CD4-positive, alpha-beta T cell treated with Interleukin-4 for 4 hours (primary cell): ENCODE measurements at places on chromosomes 6 and 20.

- DNase-seq: no peak
These were observed 13.5 kb downstream of the DYNLT1 start for GRCh38 chr6:158630938-158631616.

DNA sequence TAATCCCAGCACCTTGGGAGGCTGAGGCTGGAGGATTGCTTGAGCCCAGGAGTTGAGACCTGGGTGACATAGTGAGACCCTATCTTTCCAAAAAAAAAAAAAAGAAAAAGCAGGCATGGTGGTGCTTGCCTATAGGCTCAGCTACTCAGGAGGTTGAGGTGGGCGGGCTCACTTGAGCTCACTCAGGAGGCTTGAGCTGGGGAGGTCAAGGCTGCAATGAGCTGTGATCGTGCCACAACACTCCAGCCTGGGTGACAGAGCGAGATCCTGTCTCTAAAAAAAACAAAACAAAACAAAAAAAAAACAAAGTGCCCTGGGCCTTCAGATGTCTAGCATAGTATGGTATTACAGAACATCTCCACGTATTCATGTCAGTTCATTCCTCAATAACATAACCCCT lies 42.9 kb downstream of the ZFAND3 start:
- DNase-seq: no peak

- DNase-seq: no peak
These were observed 429.0 kb upstream of the NRSN1 start for GRCh38 chr6:23696992-23697391.

GRCh38 chr20:58382096-58382495 lies 6.9 kb upstream of the VAPB start:
- DNase-seq: no peak

- no peak for DNase-seq
These were observed 546.0 kb downstream of the FRK start for GRCh38 chr6:115514656-115515055.

GRCh38 chr6:158808941-158809678 lies 10.1 kb downstream of the EZR start:
- peak; percentile 69 for DNase-seq

DNA sequence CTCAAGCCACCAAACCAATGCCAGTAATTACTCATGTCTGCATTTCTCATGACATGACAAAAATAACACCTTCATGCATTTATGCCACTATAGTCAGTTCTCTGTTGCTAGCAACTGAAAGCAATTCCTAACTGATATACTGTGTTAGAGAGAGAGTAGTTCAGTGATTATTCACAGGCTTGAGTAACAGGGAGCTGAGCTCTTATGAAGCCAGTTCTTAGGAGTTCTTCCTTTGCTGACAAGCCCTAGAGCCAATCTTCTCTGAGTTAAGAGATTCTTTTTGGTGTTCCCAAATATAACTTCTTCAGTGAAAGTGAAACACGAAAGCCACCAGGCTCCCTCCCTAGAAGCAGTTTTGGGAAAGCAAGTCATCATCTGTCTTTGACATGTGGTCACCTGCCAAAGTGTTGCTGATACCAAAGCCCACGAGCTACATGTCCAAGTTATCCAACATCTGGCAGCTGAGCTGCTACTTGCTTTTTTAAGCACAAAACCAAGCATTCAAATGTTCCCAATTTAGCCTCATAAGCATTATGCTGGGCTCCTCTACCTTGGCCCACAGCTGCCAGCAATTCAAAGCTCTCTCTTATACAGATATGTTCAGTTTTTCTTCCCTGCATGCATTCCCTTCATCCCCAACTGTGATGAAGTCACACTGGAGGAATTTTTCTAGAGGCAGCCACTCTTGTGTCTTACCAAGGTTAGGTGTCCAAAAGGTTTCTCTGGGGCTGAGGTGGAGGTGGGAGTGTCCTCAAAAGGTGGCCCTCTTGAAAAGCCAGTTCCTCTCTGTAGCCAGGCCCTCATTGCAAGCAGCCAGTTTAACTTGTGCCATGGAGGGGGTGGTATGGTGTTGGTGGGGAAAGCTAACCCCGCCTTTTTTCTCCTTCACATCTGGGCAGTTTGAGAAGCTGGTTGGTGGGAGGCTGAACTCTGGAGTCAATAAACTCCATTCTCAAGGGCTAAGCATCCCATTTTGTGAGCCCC lies 92.7 kb upstream of the ARMC2 start:
- no peak for DNase-seq

DNA sequence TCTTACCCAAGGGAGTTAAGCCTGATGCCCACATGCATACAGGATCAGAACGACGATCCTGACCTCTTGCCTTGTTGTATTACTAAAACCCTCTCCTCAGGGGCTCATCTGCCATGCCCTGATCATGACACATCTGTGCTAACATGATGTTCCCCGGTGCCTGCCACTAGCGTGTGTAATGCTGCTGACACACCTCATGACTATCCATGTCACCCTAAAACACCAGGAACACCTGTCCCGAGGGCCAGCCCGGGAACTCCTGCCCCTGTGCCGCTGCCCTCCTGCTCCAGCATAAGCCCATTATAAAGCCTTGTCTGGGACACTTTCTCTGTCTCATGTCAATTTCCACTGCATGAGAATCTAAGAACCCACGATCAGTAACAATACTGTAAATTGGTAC lies 7.6 kb downstream of the SERPINB6 start:
- DNase-seq: no peak

GRCh38 chr20:17835934-17836300 lies 132.7 kb downstream of the SNX5 start:
- no peak for DNase-seq
